Activated CD8-positive, alpha-beta memory T cell treated with anti-CD3 and anti-CD28 coated beads for 1 hour (primary cell): ENCODE measurements at places on chromosomes 5 and 9.

GRCh38 chr9:91770229-91770628 lies 179.8 kb downstream of the ROR2 start:
- DNase-seq: no peak

GRCh38 chr9:83219154-83219923 lies 156.4 kb upstream of the RASEF start:
- no peak for DNase-seq

GRCh38 chr5:171599411-171599810 lies 180.0 kb downstream of the FGF18 start:
- DNase-seq: no peak

DNA sequence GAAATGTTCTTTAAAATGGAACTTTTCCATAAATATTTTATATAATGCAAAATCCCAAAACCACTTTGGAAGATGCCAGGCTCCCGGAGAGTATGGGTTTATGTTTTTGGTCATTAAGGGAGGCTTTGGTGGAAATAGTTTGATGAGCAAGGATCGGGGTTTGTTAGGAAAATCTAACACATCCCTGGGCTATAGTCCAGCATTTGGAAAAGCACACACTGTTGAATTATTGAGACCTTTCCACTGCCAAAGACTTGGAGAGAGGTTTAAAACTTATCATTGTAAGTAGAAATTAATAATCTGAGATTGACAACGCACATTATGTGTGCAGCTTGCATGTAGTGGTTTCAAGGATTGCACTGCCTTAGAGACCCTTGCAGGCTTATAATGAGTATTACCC lies 156.3 kb downstream of the PARP8 start:
- no peak for DNase-seq

GRCh38 chr9:94995048-94995693 lies 268.7 kb downstream of the AOPEP start:
- DNase-seq: no peak

DNA sequence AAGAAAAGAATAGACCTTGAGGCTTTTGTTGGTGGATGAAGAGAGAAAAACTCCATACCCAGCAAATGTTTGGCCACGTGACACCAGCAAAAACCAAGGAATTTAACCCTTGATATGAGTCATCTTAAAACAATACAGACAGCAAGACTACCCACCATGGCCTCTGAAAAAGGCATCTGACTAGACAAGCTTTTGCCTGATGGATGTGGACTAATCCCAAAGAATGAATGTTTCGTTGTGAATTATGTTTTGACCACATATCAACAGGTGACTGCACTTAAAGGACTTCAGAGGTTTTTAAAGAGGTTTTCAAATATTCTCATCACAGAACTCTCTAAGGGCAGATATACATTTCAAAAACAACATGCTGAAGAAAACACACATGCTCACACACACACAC lies 33.0 kb upstream of the SLC1A3 start:
- DNase-seq: no peak
